ENCODE measurements at places on chromosomes 13 and 19.

- H3K27me3 ChIP-seq: no peaks in the 10 kb centered on the region
- H3K27ac ChIP-seq: no peak overlapping the region
- no peak for ATAC-seq
- no peaks in the 10 kb centered on the region for H3K36me3 ChIP-seq
- H3K4me3 ChIP-seq: no peak overlapping the region
Measured at GRCh38 chr13:69619651-69620050, 488.0 kb upstream of the ATXN8OS start.

DNA sequence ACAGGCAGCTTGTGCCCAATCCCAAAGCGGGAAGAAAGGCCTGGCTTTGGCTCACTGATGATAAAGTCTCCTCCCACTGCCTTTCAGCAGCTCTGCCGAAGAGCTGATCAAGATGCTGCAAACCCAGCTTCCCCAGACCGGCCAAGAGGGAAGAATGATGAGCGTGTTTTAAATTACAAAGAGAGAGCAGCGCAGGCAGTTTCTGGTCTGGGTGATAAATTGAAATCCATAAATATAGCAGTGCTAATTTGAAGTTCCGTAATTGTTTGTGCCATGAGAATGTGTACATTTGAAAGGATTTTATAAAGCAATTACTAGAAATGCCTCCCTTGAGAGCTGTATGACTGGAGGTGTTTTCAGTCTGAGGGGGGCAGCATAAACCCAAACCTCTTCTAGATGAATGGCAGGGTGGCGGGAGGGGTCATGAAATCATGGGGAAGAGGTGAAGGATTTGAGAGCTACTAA, 171.8 kb downstream of the STK24 start:
- no peak overlapping the region for H3K27ac ChIP-seq
- H3K36me3 ChIP-seq: no peaks in the 10 kb centered on the region
- no peaks in the 10 kb centered on the region for H3K4me1 ChIP-seq
- no peak overlapping the region for H3K4me3 ChIP-seq

GRCh38 chr13:43924549-43925245, 45.0 kb downstream of the LACC1 start:
- no peak overlapping the region for H3K27ac ChIP-seq
- no peaks in the 10 kb centered on the region for H3K36me3 ChIP-seq

DNA sequence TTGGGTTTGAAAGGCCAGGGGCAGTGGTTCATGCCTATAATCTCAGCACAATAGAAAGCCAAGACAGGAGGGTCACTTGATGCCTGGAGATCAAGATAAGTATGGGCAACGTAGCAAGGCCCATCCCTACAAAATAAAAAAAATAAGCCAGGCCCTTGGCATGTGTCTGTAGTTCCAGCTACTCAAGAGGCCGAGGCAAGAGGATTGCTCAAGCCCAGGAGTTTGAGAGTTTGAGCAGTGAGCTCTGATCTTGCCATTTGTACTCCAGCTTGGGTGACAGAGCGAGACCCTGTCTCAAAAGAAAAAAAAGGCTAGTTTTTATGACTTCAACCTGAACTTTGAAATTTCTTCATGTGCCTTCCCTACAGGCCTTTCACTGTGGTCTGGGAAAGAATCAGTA, 5.2 kb upstream of the ZNF480 start:
- H3K4me1 ChIP-seq: no peaks in the 10 kb centered on the region
- no peak overlapping the region for H3K27ac ChIP-seq
- no peak for ATAC-seq
- no peak overlapping the region for H3K4me3 ChIP-seq

GRCh38 chr13:40388617-40389016, 277.8 kb downstream of the FOXO1 start:
- no peaks in the 10 kb centered on the region for H3K36me3 ChIP-seq
- peak overlapping the region; percentile 68 for H3K4me3 ChIP-seq
- H3K27me3 ChIP-seq: no peaks in the 10 kb centered on the region
- peak overlapping the region; percentile 86 for H3K27ac ChIP-seq

DNA sequence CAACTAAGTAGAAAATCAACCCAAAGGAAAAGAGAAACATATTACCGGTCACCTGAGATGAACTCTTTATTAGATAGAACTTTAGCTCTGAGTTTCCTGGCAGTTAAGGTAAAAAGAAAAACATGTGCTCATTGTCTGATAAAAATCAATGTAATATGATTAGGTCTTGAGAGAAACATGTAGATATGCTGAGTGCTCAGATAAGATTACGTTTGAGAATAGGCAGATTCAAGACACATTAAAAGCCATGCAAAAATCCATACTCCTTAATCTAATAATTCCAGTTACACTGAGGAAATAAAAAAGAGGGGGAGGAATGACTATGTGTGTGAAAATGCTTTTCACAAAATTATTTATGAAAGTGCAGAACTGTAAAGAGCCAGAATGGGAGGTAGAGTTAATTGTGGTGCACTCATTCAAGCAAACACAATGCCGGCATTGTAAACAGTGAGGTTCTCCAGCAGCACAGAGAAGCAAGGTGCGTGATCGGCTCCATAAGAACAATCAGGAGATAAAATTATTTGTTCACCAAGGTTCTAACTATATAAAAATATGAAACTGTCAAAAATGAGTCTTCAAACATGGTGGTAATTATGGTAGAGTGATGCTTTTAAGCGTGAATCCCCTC, 88.8 kb downstream of the MBNL2 start:
- H3K4me3 ChIP-seq: no peak overlapping the region
- H3K4me1 ChIP-seq: peaks cover 32% of the 10 kb centered on the region
- H3K27me3 ChIP-seq: no peaks in the 10 kb centered on the region
- H3K36me3 ChIP-seq: peaks cover 50% of the 10 kb centered on the region

DNA sequence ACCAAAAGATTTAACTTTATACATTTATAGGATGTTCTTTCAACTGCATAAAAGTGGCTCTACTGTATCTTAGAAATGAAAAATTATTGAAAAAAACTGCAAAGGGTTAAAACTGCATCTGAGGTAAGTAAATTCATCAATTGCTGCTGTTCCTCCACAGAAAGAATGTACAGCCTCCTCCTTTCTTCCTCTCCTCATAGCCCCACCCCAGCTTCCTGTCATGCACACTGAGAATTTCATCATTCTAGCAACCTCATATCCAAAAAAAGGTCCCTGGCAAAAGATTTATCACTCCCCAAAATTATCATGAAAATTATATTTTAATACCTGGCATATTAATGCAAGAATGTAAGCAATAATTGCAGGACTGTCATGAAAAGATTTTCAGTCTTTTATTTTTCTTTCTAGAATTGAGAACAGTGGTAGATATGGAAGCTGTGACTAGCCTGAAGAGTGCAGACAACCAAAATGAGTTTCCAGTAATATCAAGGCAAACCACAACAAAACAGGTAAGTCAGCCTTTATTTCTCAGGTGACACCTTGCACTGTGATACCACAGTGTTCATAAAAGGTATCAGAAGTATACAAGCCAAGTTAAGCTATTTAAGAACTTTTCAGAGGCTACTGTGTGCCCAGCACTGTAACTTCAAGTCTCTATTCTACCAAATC, 110.8 kb downstream of the SUCLA2 start:
- H3K4me1 ChIP-seq: no peaks in the 10 kb centered on the region
- ATAC-seq: no peak
- no peaks in the 10 kb centered on the region for H3K27me3 ChIP-seq

DNA sequence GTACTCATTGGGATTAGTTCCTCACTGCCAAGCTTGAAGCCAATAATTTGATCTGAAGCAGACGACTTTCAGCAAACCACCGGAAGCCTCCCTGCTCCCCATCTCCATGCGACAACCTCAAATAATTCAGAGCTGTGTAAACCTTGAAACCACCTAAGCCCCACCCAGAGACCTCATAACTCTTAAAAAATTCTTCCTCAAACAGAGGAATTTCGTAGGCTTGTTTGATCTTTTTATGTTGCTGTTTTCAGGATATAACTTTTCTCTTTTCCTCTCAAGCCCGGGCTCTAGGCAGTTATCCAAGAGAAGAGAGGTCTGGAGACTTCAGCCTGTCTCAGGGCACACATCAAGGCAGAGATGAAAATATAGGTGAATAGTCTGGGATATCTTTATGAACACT, 311.6 kb downstream of the KCNRG start:
- no peak overlapping the region for H3K27ac ChIP-seq
- no peak for ATAC-seq
- H3K4me3 ChIP-seq: no peak overlapping the region
- H3K4me1 ChIP-seq: no peaks in the 10 kb centered on the region
- H3K27me3 ChIP-seq: no peaks in the 10 kb centered on the region
- no peaks in the 10 kb centered on the region for H3K36me3 ChIP-seq

GRCh38 chr13:50359779-50360178, 344.5 kb downstream of the KCNRG start:
- H3K36me3 ChIP-seq: no peaks in the 10 kb centered on the region
- no peak for ATAC-seq
- H3K27ac ChIP-seq: peak overlapping the region; percentile 50

- H3K36me3 ChIP-seq: peaks cover 2% of the 10 kb centered on the region
- H3K4me3 ChIP-seq: no peak overlapping the region
- H3K27ac ChIP-seq: peak overlapping the region; percentile 96
- no peak for ATAC-seq
- H3K4me1 ChIP-seq: peaks cover 66% of the 10 kb centered on the region
- H3K27me3 ChIP-seq: no peaks in the 10 kb centered on the region
Measured at GRCh38 chr19:1655987-1656608, 3.7 kb upstream of the TCF3 start.

DNA sequence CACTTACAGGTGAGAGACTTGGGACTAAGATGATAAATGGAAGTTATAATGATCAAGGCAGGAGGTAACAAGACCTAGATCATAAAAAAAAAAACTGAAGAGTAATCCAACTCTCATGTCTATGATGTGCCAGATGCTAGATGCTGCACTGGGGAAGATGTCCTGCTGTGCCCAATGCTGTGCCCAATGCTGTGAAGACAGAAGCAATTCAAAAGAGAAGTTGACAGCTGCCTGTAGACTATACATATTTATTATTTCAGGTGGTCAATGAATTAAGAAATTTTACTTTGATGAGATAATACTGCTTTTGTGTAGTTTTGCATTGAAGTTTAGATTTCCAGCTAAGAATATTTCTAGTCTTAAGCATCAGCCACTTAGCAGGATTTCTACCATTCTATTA, 21.5 kb downstream of the VWA8 start:
- H3K4me1 ChIP-seq: no peaks in the 10 kb centered on the region
- H3K36me3 ChIP-seq: peaks cover 30% of the 10 kb centered on the region
- no peak for ATAC-seq
- no peak overlapping the region for H3K27ac ChIP-seq

DNA sequence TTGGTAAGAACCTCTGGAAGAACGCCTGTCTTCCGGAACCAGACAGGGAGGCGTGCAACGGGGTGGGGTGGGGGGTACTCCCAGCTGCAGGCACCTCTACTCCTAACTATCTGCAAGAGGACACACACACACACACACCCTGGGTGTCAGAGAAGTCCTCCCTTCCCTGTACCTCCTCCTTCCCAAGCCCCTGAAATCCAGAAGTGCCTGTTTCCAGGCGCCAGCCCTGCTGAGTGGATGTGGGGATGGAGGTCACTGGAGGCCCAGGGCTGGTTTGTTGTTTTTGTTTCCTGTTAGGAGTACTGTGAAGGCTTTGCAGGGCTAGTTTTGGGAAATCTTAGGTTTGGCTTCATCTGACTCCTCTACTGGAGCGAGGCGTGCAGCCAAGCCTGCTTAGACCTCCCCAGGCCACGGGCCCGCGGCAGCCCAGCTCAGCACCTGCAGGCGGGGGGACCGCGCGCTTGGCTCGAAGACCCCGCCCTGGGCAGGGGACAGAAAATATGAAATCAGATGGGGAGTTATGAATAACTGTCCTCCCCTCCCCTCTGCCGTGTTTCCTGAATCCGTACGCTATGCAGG, 36.4 kb downstream of the SOX1 start:
- H3K36me3 ChIP-seq: no peaks in the 10 kb centered on the region
- H3K4me3 ChIP-seq: no peak overlapping the region
- peaks cover 6% of the 10 kb centered on the region for H3K4me1 ChIP-seq
- H3K27me3 ChIP-seq: peaks cover 36% of the 10 kb centered on the region

GRCh38 chr13:48808683-48809082, 155.0 kb downstream of the CYSLTR2 start:
- no peaks in the 10 kb centered on the region for H3K36me3 ChIP-seq
- H3K4me3 ChIP-seq: no peak overlapping the region
- no peak overlapping the region for H3K27ac ChIP-seq
- no peak for ATAC-seq
- H3K4me1 ChIP-seq: no peaks in the 10 kb centered on the region

GRCh38 chr19:4326837-4327251, 11.8 kb downstream of the STAP2 start:
- no peak for ATAC-seq
- no peak overlapping the region for H3K4me3 ChIP-seq

- peaks cover 40% of the 10 kb centered on the region for H3K27me3 ChIP-seq
- no peak overlapping the region for H3K4me3 ChIP-seq
- H3K4me1 ChIP-seq: peaks cover 37% of the 10 kb centered on the region
- no peak overlapping the region for H3K27ac ChIP-seq
Measured at GRCh38 chr13:113857531-113858195, 6.2 kb downstream of the GAS6 start.

- H3K4me3 ChIP-seq: no peak overlapping the region
- H3K36me3 ChIP-seq: no peaks in the 10 kb centered on the region
- H3K27me3 ChIP-seq: no peaks in the 10 kb centered on the region
- no peak for ATAC-seq
- H3K4me1 ChIP-seq: no peaks in the 10 kb centered on the region
Measured at GRCh38 chr13:64164435-64164834, 2748.8 kb upstream of the PCDH20 start.

- H3K36me3 ChIP-seq: no peaks in the 10 kb centered on the region
- H3K4me1 ChIP-seq: no peaks in the 10 kb centered on the region
- no peak for ATAC-seq
- no peaks in the 10 kb centered on the region for H3K27me3 ChIP-seq
Measured at GRCh38 chr13:35995136-35995535, 136.0 kb downstream of the DCLK1 start.

DNA sequence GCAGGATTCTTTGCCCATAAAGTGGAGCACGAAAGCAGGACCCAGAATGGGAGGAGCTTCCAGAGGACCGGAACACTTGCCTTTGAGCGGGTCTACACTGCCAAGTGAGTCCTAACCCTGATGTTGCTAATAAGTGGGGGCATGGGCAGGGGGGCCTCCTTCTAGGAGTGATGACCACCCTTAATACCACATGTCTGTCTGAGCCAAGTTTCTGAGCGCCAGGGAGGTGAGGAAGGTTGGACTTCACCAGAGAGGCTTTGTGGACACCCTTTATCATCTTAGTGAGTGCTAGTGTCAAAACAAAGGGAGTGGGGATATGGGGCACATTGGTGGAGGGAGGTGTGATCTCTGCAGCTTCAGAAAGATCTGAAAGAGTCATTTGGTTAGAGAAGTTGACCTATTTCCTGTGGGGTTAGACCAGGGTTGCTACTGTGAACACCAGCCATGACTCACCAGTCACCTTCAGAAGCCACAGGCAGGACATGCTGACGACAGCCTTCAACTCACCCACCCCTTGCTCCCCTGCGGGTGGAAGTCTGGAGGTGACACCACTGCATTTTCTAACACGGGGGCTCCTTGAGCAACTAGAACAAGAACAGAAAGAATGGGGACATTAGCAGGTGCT, 8.8 kb downstream of the ALOX5AP start:
- no peaks in the 10 kb centered on the region for H3K27me3 ChIP-seq
- peak; percentile 98 for ATAC-seq
- peak overlapping the region; percentile 74 for H3K27ac ChIP-seq
- H3K4me3 ChIP-seq: peak overlapping the region; percentile 24

GRCh38 chr19:10998666-10999065, 37.8 kb downstream of the SMARCA4 start:
- H3K36me3 ChIP-seq: peaks cover 63% of the 10 kb centered on the region
- H3K27me3 ChIP-seq: no peaks in the 10 kb centered on the region
- H3K27ac ChIP-seq: no peak overlapping the region
- ATAC-seq: no peak
- H3K4me3 ChIP-seq: no peak overlapping the region

All from stimulated activated memory B cell treated with anti-CD40 and anti-IgM and Interleukin-4, amounts not matched to agents 10 μg/mL and 1 μg/mL and 100 μg/mL, for 72 hours (primary cell).